Neural progenitor cell (in vitro differentiated cells): ENCODE measurements at places on chromosomes 6 and 20. TPM values are rescaled to one million over a fixed set of nuclear protein-coding genes. Genes with fewer than 3 reads are reported as not detected.

- no peak for DNase-seq
Observed at GRCh38 chr6:30211899-30212298, 1.3 kb downstream of the TRIM26 start.

- no peak for DNase-seq
Observed at GRCh38 chr20:20318365-20319161, 49.3 kb upstream of the INSM1 start.

DNA sequence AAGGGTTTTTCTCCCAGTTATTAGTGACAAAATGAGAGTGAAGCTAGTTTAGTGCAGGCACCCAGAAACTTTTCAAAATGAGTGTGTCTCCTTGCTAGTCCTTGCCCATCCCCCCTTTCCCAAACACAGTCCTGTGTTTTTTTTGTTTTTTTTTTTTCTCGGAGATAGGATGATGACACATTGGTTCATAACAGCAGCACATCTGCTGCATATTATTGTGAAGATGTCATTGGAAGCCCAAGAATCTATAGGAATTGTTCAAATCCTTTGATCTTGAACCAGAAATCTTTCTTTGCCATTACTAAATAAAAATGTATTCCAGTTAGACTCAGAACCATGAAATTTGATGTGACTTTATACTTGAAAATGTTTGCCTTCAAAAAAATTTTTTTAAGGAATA, 162.4 kb downstream of the FRK start:
- DNase-seq: no peak

DNA sequence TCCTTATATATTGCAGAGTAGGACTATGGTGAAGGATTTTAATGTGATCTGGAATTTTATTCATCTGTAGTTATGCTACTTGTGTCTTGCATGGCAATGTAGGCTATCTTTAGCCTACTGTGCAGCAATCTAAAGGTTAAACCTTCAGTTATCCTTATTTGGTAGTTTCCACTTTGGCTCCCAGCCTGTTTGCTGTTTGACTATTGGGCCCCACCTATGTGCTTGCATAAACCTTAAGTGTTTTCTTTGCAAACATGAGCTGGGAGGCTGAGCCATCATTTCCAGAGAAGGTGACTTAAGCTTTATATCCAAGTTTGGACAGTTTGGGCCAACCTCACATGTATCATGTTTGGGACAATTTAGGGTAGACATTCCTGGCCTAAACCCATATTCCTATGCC, 537.5 kb downstream of the BTBD3 start:
- no peak for DNase-seq

GRCh38 chr6:139291813-139292619, at the start of gene TXLNB:
Gene TXLNB (minus strand): TSS chr6:139291998. CDS start chr6:139288899, 3,099 bp downstream.
- DNase-seq: peak; percentile 57

DNA sequence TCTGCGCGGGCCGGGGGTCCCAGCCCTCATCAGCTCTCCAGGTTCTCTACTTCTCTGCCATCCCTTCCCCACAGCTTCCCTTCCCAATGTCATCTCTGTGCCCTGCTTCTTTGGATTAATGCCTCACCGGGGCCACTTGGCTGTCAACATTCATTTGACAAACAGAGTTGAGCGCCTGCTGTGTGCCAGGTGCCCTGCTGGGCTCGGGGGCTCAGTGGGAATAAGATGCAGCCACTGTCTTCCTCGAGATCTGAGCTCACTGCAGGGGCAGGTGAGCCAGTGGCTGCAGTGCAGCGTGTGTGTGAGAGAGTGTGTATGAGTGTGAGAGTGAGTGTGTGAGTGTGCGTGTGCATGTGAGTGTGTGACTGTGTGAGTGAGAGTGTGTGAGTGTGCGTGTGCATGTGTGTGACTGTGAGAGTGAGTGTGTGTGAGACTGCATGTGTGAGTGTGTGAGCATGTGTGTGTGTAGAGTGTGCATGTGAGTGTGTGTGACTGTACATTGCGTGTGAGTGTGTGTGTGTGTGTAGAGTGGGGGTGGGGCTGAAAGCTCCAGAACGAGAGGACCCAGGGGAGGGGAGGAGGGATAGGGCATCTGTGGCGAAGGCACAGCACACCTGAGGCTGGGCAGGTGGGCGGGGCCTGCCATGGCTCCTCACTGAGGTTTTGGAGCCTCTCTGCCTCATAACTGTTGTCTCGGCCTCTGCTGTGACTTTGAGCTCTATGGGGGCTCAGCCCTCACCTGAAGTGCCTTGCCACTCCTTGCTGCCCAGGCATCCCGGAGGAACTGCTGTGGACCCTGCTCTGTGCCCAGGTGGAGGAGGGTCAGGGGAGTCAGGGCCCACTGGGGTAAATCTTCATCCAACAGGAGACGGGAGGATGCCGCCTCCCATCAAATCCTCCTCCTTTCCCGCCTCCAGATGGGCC, 36.5 kb upstream of the PHACTR3 start:
- DNase-seq: no peak

GRCh38 chr6:124530926-124531325, 431.3 kb upstream of the RNF217 start:
- DNase-seq: no peak

DNA sequence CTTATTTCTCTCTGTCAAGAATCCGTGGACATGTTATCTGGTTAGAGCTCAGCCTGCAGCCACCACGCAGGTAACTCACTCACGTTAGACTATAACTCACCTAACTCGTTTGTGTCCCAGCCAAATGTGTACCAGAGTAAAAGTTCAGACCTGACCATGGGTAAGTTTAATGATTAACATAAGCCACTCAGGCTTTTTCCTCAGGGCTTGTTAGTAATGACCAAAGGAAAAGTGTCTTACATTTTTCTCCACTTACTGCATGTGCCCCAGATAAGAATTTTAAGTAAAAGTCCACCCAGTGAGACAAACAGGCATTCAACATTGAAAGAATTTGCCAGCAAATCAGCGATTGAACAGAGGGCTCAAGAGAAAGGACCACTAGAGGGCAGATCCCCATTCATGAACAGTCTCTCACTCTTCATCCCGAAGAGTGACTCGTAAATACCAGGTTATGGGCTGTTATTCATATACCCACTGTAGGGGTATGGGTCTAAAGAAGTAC, at the start of gene PKHD1:
TSS of gene PKHD1 (minus strand) at position 116 of the 502 bp plus-strand sequence. CDS start 2,680 bp downstream, outside the sequence.
- peak; percentile 27 for DNase-seq

GRCh38 chr20:10611357-10611756, 62.4 kb downstream of the JAG1 start:
- DNase-seq: peak; percentile 75

DNA sequence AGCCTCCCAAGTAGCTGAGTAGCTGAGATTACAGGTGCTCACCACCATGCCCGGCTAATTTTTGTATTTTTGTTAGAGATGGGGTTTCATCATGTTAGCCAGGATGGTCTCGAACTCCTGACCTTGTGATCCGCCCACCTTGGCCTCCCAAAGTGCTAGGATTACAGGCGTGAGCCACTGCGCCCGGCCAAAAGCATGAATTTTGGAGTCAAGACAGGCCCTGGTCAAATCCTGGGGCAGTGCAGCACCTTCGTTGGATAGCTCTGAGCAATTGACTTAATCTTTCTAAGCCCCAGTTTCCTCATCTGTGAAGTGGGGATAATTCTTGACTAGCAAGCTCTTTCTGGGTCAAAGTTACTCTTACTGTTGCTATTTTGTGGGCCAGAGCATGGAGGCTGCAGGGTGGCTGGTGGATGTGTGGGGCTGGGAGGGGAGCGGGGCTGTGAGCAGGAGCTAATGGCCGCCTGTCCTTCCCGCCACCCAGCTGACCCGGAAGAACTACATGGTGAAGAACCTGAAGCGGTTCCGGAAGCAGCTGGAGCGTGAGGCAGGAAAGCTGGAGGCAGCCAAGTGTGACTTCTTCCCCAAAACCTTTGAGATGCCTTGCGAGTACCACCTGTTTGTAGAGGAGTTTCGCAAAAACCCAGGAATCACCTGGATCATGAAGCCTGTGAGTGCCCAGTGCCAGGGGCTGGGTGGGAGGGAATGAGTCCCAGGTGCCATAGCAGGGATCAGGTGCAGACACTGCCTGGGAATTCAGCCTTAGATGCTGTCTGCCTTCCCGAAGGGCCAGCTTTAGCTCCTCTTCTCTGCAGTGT, 39.0 kb downstream of the TTLL9 start:
- no peak for DNase-seq

- no peak for DNase-seq
Observed at GRCh38 chr6:13273202-13273930, 55.0 kb downstream of the TBC1D7 start.

The SRXN1 gene
- total RNA-seq: 6.8 and 12.8 TPM in 2 replicates

The FRK gene
- total RNA-seq: 0.11 and 0.15 TPM in 2 replicates

The HSPA12B gene
- 0.15 and 0.71 TPM in 2 replicates for total RNA-seq

The ABHD16B gene
- total RNA-seq: not detected in 2 replicates

The ACTL10 gene
- 0.19 TPM in 1 of 2 replicates, not detected in the other for total RNA-seq

The PNPLA1 gene
- not detected in 2 replicates for total RNA-seq
